ENCODE measurements at places on chromosomes 4 and X. TPM values are rescaled to one million over a fixed set of nuclear protein-coding genes. Genes with fewer than 3 reads are reported as not detected.

Gene PAGE2B
- not detected for total RNA-seq

Gene MAGEA1
- not detected for total RNA-seq

Gene IQSEC2
- total RNA-seq, result 6.0 TPM

Gene FAM47A
- total RNA-seq, result not detected

Gene TCP11X1
- not detected for total RNA-seq

Gene MAGEE2
- total RNA-seq, result not detected

Gene SPATA4
- total RNA-seq, result 0.10 TPM

Gene NWD2
- total RNA-seq, result not detected

DNA sequence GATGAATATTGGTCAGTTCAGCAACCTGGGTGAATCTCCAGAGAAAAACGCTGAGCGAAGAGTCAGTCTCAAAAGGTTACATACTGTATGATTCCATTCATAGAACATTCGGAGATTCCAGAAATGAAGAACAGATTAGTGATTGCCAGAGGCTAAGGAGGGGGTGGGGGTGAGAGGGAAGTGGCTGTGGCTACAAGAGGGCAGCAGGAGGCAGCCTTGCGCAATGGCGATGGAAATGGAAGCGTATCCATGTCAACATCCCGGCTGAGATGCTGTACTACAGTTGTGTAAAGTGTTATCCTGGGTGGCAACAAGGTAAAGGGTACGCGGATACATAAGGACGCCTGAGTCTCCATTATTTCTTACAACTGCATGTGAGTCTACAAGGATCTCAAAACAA, 18.0 kb downstream of the LYAR start:
- no peak for DNase-seq

DNA sequence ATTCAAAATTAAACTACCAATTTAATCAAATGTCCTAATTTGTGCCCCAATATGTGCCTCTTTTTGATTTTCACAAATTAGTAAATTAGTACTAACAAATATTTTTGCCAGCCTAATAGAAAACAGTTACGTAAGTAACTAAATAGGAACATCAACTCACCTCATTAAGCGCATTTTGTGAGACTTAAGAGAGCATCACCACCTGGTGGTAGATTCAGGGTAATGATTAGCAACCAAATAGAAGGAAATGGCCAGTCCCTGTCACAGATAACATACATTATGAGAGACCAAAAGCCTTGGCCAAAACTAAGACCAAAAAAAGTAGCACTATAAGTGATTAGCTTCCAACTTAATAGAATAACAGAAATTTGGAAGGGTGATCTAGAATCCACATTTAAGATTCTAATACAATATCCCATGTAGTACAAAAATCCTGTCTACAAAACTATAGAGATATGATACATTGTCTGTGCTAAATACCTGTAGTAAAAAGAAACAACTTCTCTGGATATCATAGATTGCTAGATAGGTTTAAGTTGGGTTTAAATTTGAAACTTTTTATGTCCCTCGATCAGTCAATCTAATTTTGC, 46.7 kb downstream of the C4orf46 start:
- peak; percentile 22 for DNase-seq

DNA sequence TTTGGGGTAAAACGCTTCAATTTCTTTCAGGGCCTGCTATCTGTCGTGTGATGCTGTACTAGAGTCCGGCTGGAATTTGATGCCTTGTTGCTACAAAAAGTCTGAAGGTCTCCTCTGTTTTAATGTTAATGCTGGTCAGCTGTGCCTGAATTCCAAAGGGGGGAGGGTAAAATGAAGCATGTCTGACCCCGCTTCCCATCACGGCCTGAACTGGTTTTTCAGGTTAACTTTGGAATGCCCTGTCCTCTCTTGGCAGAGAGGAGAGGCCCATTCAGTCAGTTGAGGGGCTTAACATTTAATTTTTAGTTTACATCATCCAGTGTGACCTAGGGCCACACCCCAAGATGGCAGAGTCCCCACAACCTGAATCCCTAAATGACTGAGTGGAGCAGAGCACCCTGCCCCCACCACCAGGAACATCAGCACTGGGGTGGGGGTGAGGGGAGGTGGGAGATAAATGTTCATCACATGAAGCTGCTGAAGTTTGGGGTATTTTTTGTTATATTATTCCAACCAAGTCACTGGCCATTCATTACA, 47.9 kb upstream of the GPR78 start:
- no peak for DNase-seq

DNA sequence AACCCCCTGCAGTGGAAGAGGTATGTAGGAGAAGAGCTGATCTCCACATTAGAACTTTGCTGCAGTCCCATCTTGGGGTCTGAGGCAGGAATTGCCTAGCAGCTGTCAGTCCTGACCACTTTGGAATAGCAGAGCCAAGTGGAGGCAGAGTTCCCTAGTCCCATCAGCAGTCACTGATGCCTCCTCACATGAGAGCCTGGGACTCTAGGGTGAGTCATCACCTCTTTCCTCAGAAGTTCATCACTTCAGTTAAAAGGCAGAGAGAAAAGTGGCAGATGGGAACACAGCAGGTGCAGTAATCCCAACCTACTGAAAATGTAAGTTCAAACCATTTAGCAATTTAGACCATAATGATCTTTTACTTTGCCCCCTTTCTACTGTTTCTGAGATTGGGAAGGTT, 73.9 kb upstream of the MED14 start:
- no peak for DNase-seq

DNA sequence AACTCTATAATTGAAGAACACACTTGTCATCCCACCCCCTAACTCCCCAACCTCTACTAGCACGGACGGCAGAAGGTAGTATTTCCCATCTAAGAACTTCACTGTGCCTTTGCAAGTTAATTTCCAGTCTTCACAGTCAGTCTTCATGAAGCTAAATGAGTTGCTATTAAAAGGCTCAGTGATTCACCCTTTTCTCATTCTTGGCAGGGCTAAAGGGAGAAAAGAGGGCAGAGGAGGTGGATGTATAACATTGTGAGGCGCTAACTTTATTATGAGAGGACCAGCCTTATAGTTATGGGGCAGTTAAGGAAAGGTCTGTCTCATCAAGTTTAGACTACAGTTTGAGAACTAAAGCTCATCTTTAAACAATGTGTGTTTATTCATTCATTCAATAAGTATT, 161.0 kb upstream of the S100G start:
- no peak for DNase-seq

- DNase-seq, result no peak
Measured at GRCh38 chr4:164765833-164766232, 11.9 kb downstream of the SMIM31 start.

DNA sequence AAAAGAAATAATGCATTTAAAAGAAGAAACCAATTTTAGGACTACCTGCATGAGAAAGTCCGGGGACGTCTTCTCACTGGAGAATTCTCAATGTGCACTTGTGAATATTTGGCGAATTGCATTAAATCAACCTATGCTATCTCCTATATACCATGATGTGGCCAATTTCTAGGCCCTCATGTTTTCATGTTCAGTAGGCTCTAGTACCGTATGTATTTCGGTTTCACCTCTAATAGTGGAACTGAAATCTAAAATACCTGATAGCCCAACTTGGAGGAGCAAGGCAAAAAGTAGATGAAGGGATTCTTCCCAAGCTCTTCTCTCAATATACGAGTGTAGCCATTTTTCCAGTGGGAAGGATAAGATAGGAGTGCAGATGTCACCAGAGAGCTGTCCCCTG, 11.4 kb upstream of the FGF2 start:
- DNase-seq, result no peak

GRCh38 chrX:140766024-140766611, 56.6 kb downstream of the LINC00632 start:
- DNase-seq, result no peak

DNA sequence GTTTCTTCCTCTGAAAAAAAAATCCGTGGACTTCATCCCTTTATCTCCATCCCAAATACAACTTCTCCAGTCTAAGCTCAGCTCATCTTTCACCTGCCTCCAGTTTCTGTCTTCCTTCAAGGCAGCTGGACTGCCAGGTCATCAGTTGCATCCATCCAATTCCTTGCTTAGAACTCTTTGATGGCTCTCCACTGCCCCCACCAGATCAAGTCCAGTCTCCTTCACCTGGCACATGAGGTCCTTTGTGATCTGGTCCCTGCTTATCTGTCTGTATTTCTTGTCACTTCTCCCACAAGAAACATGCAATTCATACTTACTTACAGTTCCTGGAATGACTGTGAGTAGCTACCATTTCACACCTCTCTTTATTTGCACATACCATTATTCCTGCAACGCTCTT, 33.8 kb downstream of the OTUD6A start:
- DNase-seq, result no peak

GRCh38 chr4:156390599-156391324, 437.1 kb upstream of the CTSO start:
- no peak for DNase-seq

- no peak for DNase-seq
Measured at GRCh38 chrX:107729558-107730297, 45.9 kb downstream of the TSC22D3 start.

- DNase-seq, result no peak
Measured at GRCh38 chrX:7149411-7149810, 1.5 kb upstream of the PUDP start.

DNA sequence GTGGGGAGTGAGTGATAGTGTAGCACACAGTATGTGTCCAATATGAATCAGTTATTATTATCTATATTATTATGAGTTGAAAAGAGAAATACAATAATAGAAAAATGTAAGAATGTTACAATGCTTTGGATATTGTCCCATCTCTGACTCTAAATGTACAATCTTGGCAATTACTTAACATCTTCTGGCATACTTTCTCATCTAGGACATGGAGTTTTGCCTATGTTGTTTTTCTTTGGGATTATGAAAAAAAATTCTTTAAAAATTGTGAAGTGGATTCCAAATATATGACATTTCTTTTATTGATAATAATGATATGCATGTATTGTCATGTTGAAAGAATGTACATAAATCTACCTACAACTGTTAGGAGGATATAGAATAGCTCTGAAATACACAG, 84.1 kb downstream of the TBCK start:
- no peak for DNase-seq

- DNase-seq, result no peak
Measured at GRCh38 chrX:5307416-5307815, 921.3 kb downstream of the NLGN4X start.

DNA sequence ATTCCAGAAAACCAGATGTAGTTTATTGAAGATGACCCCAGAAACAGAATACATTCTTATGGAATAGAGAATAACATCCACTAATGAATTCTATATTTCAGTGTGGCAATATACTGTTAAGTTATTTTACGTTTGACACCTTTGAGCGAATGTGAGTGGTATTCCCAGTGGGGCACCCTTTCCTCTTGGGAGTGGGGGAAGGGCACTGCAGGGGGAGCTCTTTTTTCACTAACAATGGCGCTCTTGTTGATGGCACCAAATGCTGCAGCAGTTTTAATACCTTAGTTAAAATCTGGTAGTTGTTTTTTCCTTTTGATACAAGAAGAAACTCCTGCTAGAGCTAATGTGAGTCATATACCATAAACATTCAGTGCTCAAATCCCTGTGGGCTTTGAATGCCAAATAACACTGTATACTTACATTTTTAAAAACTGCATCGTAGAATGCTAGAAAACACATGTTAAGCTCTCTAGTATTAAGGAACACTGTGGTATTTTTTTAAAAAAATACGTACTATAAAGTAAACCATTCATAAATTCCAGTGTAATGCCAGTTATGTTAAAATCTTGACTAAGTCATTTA, 178.5 kb downstream of the DCHS2 start:
- DNase-seq, result no peak

DNA sequence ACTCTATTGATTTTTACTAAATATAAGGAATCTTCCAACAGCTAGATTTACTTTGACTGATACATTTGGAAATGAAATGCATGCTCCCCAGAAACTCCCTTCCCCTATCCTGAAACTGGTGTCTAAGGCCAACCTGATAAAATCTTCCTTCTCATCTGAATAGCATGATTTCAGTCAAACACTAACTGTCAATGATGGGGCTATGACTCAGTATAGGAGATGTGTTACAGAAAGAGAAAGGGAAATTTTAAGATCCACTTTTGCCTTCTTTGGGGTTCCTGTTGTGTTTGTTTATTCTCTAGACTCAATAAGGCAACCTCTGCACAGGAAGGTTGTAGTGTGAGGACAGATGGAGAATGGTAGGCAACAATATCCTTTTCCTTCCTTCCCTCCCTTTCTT, 160.7 kb downstream of the MOSPD2 start:
- no peak for DNase-seq

GRCh38 chr4:80500613-80501012, 165.1 kb downstream of the CFAP299 start:
- no peak for DNase-seq

GRCh38 chr4:173264684-173265185, 69.4 kb downstream of the HMGB2 start:
- DNase-seq, result no peak

GRCh38 chr4:27759611-27760575, 899.3 kb downstream of the STIM2 start:
- no peak for DNase-seq

GRCh38 chr4:1383728-1384591, 22.3 kb downstream of the NKX1-1 start:
- no peak for DNase-seq

DNA sequence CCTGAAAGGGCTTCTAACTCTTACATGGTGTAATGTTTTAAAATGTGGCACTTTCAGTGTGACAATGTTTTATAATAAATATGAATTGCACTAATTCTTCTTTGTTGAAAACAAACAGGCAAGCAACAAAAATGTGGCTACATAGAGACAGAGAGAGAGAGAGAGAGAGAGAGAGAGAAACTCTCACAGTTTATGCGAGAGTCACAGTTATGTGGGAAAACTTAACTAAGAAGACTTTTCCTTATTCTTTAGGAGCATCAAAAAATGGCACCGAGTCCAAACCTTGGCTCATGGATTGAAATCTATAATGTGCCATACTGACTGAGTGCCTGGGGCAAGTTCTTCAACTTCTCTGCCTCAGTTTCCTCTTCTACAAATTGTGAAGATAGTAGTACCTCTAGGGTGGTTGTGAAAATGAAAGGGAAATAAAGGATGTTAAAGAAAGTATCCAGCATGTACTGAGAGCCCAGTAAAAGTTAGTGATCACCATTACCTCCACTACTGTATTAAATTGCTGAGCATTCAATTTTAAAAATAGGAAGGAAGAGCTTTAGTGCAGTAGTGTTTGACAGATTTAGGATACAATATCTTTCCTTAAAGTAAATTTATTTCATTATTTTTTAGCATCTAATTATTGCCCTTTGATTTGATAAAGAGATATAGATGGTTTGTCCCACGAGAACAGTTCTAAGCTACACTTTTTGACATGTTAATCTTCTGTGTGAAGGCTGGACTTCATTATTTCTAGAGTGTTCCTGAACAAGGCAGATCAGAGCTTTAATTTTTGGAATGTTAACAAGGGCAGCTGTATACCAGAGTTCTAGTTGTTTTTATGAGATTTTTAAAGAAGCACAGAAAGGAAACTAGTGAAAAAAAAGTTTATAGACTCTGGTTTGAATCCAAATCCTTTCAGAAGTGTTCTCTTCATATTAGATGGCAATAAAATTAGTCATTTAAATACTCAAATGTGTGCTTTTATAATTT, 187.5 kb upstream of the ANK2 start:
- DNase-seq, result no peak

DNA sequence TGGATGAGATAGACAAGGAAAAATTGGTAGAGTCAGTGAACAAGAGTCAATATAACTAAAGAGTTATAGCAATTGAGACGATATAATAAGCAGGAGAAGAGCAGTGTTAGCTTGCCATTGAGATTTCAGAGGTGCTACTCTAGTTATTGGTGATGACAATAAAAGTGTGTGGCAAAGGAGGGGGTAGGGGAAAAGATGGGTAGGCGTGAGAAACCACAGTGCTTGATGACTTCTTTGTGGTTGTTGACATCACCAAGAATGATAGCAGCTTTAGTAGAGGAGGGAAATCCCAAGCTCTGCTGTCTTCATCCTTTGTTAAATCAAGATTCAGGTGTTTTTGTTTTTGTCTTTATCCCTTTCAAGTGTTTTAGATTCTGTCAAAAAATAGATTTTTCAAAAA, 179.9 kb upstream of the PPP3CA start:
- DNase-seq, result peak; percentile 23

Measured in foreskin keratinocyte (primary cell).